GM23248 (cell line): ENCODE measurements at places on chromosomes 16 and 17.
A peak's percentile ranks its signal among the peaks of the same experiment; 100 is the strongest.

- peak; percentile 95 for DNase-seq
Measured at GRCh38 chr17:1487939-1488825, 4.3 kb downstream of the MYO1C start.

DNA sequence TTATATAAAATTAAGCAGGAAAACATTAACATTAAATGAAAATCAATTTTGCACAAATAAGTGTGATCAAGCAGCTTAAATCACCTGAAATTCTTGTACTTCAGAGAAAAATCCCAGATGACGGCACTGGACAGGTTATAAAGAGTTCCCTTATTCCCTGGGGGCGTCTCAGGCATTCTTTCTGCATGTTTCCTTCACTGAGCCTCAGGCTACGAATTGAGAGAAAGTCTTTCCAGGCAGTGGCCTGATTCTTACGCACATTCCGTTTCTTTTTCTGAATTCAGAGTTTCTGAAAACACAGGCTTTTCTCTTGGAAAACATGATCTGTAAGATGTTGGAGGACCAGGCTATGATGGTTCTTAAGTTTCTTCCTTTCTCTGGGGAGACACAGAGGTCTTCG, 22.1 kb upstream of the PITPNM3 start:
- no peak for DNase-seq

GRCh38 chr16:27566417-27566816, 16.5 kb downstream of the KATNIP start:
- no peak for DNase-seq

GRCh38 chr17:56908001-56908542, 5.8 kb downstream of the TRIM25 start:
- DNase-seq, result no peak
